ENCODE measurements at places on chromosomes 13 and 19.

- DNase-seq = no peak
These were observed 34.5 kb upstream of the URAD start for GRCh38 chr13:28022848-28023518.

DNA sequence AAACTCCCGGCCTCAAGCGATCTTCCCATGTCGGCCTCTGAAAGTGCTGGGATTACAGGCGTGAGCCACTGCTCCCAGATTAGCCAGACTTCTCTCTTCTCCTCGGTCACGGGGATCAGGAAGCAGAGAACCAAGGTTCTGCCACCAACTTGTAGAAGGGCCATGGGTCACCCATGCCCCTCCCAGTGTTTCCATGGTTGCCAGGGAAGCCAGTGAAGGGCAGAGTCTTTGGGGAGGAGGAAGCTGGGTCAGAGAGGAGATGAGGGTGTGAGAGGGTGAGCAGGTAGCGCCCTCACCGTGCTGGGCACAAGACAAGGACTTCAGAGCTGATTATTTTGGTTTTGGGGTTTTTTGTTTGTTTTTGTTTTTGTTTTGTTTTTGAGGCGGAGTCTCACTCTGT lies 77.1 kb downstream of the GNG7 start:
- DNase-seq = no peak

DNA sequence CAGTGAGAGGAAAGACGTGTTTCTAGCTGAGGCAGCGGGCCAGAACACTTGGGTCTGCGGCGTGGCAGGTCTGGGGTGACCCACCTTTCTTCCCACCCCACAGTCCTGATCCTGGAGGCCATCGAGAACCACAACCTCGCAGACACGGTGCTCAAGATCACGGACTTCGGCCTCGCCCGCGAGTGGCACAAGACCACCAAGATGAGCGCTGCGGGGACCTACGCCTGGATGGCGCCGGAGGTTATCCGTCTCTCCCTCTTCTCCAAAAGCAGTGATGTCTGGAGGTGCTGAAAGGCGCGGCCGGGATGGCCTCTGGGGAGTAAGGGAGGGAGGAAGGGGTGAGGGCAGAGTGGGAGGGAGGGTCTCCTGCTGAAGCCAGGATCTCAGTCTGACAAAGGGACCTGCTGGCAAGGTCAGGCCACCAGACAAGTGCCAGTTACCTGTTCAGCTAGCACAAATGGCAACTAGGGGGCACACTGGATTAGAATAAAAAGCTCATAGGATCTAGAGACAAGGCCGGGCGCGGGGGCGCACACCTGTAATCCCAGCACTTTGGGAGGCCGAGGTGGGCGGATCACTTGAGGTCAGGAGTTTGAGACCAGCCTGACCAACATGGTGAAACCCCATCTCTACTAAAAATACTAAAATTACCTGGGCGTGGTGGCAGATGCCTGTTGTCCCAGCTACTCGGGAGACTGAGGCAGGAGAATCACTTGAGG lies 7.2 kb downstream of the MAP3K10 start:
- DNase-seq = no peak

GRCh38 chr13:102726430-102726829 lies 31.6 kb upstream of the METTL21C start:
- DNase-seq = peak; percentile 19

DNA sequence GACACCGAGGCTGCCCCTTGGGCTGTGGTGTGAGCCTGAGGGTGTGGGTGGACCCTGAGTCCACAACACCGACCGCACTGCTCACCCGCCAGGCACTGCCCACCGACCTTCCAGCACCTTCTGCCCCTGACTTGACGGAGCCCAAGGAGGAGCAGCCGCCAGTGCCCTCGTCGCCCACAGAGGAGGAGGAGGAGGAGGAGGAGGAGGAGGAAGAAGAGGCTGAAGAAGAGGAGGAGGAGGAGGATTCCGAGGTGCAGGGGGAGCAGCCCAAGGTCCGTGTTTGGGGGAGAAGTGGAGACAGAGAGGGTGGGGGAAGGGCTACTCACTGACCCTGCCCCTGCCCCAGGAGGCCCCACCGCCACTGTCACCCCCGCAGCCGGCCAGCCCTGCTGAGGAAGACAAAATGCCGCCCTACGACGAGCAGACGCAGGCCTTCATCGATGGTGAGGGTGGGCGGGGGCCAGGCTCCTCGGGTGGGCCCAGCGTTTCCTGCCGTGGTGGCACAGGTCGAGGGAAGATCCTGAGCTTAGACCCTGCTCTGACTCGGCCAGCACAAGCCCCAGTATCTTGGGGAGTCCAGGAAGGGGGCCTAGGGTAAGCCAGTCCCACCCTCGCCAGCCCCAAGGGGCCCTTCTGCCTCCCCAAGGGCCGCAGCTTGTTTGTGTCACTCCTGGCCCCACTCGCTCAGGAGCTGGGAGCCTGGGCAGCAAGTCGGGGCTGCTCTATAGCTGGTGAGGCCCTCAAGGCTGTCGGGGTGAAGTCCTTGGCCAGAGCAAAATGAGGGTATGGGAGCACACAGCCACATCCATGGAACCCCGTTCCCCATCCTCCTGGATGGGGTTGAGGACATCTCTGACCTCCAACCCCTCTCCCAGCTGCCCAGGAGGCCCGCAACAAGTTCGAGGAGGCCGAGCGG lies 12.2 kb downstream of the PRKCSH start:
- DNase-seq = no peak

GRCh38 chr19:30163663-30164062 lies 208.5 kb upstream of the ZNF536 start:
- DNase-seq = no peak

DNA sequence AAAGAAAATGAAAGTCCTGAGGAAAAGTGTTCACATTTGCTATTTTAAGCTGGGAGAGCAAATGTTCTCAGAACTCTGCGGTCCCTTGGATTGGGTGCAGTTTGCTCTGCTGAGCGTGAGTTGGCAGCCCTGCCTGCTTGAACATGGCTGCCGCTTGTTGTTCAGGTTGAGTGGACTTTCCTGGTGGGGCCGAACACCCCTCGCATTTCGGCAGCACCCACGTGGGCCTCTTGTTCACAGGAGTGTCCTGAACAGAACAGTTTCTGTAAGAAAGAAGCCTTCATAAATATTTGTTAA lies 10.8 kb upstream of the RNF113B start:
- no peak for DNase-seq

GRCh38 chr13:111977179-111977506 lies 89.8 kb upstream of the SOX1 start:
- DNase-seq = no peak

- DNase-seq = no peak
These were observed 135.8 kb downstream of the RXFP2 start for GRCh38 chr13:31875134-31875533.

DNA sequence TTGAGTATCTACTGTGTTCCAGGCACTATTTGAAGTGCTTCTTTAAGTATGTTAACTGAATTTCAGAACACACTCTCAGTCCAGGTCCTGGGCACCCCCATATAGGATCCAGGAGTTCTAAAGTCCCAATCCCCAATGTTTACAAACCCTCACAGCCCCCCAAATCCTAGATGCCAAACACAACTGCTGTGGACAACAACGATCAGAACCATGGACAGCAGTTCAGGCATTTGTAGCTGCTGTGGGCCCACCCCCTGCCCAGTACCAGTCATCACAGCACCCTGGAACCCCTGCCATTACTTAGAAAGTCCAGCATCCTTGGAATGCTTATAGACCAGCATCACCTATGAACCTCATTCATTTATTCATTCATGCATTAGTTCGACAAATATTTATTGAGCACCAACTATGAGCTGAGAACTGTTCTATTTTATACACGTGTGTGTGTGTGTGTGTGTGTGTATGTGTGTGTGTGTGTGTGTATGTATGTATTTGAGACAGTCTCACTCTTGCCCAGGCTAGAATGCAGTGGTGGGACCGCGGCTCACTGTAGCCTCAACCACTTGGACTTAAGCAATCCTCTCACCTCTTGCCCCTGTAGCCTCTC lies 19.3 kb upstream of the SDHAF1 start:
- DNase-seq = no peak

DNA sequence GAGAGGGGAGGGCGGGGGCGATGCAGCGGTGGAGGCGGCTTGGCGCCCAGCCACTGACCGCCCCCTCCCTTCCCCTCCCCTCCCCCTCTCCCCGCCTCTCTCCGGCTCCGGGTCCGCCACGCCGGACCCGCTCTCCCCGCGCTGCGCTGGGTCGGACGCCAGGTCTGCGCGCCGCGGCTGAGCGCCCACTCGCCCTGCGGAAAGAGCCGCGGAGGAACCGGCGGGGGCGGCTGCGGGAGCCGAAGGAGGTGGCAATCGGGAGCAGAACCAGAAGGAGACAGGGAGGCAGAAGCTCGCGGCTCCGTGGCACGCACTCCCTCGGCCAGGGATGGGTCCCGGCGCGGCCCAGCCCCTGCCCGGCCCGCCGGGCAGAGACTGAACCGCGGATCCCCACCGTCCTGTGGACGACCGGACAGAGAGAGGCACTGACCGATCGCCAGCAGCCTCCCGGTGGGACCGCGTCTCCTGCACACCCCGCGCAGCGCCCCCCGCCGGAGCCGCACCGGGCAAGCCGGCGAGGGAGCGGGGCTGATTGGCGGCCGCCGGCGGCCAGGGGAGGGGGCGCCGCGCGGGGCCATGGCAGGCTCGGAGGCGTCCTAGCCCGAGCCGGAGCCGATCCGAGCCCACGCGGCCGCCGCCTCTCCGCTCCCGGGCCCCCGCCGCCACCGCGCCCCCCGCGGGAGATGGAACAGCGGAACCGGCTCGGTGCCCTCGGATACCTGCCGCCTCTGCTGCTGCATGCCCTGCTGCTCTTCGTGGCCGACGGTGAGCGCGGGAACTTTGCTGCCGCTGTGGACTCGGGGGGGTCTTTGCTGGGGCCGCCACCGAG lies at the start of gene VSTM2B:
Gene VSTM2B (plus strand): TSS at position 94 of the 829 bp plus-strand sequence. CDS start 590 bp downstream, at position 684.
- no peak for DNase-seq

- DNase-seq = no peak
These were observed 24.4 kb downstream of the SLC25A15 start for GRCh38 chr13:40813667-40814454.

DNA sequence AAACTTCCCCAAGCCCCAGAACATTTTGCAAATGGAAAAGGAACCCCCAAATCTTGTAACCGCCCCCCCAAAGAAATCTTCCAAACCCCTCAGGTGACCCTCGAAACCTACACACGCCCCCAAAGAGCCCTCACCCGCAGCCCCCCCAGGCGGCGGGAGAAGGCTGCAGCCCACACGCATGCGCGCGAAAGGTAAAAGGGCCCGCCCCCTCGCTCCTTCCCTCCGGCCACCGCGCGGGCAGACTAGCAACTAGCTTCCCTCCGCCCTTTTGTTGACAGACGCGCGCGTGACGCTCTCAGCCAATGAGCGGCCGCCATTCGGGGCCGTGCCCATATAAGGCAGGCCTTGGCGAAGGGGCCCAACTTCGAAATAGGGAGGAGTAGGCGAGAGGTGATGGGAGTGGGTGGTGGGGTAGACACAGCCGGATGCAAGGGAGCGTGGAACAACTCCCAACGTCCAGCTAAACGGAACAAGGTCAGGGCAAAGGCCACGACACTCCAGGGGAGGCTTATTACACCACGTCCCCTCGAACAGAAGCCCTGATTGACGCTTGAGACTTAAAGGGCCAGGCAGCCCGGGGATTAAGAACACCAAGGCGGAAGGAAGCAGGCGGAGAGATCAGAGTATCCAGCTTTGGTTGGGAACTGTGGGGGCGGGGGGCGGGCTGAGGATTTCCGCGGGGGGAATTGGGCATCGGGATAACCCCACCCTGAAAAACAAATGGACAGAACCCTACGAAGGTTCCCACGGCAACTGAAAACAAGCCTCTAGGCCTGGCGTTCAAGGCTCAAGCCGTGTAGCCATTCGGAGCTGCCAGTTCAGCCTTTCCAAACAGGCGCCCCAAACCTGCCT lies 13.3 kb downstream of the FBXO46 start:
- peak; percentile 98 for DNase-seq

GRCh38 chr19:32471095-32471494 lies 65.5 kb downstream of the DPY19L3 start:
- no peak for DNase-seq

GRCh38 chr19:50721441-50722137 lies 1.6 kb upstream of the CLEC11A start:
- no peak for DNase-seq

DNA sequence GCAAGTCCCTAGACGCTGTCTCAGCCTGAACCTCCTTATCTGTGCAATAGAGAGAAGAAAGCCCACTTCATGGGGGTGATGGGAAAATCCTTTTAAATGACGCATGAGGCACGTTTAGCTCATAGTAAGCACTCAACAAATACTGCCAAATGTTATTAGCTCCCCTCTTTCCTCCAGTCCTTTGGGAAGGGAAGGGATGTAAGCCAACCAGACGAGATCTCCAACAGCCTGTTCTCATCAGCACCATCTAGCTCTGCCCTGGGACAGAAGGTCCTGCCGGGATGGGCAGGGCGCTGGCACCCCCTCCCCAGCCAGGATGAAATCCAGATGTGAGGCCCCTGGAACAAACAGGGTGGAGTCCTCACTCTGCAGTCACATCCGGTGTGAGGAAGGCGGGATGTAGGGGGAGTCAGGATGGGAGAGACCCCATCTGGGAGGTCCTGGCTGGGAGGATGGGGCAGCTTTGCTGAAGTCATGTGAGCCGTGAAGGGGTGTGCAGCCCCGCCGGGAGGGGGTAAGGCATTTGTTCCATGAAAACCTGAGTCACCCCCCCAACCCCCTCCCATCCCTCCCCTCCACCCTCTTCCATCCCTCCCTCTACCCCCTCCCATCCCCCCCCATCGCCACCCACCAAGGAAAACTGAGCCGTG lies 4.6 kb downstream of the S1PR2 start:
- DNase-seq = no peak

DNA sequence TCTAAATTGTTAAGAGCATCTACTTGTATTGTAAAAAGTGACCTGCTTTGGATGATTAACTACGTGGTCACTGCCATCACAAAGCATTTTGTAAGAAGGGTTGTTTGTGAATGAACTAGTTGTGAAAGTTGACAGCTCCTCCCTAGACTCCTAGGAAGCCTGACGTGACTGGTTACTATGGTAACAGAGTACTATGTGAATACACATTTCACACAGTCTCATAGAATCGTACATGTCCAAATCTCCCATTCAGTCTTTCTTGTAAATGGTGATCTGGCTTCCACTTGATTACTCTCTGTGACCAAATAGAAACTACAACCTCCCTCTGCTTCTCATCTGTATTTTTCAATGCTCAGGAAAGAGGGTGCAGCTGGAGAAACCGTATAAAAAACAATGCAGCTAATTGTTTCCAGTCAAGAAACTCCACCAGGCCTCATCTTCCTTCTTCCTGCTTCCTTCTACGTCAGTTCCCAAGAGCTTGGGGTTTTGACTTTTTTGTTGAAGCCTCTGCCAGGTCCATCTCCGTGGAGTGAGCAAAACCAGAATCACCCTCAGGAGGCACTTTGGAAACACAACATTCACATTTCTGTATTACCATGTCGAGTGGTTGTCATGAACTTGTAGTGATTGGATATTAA lies 83.4 kb downstream of the GPC6 start:
- DNase-seq = no peak

- DNase-seq = no peak
These were observed at the start of gene STRN4 for GRCh38 chr19:46746281-46747057. Gene STRN4 (minus strand): TSS chr19:46746450. CDS start chr19:46746430, 20 bp downstream.
